ENCODE measurements at places on chromosomes 5 and 9.

DNA sequence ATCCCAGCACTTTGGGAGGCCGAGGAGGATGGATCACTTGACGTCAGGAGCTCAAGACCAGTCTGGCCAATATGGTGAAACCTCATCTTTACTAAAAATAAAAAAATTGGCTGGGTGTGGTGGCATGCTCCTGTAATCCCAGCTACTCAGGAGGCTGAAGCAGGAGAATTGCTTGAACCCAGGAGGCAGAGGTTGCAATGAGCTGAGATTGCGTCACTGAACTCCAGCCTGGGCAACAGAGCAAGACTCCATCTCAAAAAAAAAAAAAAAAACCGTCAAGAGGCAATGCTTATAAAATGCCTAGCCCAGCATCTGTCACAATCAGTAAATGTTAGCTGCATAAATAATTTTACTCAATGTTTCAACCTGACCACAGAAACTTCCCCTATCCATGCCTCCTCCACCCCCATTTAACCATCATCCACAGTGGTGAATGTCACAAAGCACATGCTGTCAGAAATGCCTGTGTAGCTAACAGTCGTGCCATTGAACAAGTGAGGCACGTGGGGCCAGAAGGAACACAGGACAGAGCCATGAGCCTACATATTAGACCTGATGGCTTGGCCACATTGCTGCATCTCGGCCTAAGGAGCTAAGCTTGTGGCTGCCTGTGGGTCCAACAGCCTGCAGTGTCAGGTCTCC, 16.8 kb upstream of the TCOF1 start:
- no peak for DNase-seq

GRCh38 chr9:27377147-27377807, 80.3 kb upstream of the EQTN start:
- DNase-seq: no peak

- no peak for DNase-seq
Observed at GRCh38 chr9:94139672-94140417, 55.6 kb downstream of the PTPDC1 start.

GRCh38 chr5:123814801-123815470, 303.0 kb downstream of the CSNK1G3 start:
- DNase-seq: no peak

DNA sequence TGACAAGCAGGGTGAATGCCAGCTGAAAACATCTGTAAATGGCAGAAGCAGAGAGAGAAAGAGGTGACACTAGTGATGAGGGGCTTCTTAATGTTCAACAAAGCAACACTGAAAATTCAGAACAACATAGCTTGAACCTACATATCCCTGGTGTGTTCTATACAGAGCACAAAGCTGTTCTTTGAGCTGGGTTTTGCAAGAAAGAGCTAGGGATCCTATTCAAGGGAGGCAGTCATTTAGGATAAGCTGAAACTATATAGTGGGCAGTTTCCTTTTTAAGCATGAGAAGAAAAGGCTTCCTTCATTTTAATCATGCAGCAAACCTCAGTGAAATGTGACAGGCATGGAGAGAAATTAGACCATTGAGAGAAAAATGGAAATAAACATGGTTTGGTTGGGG, 45.6 kb upstream of the RAI14 start:
- no peak for DNase-seq

GRCh38 chr5:152246401-152246800, 158.7 kb downstream of the NMUR2 start:
- DNase-seq: no peak

GRCh38 chr9:1959371-1959770, 55.8 kb upstream of the SMARCA2 start:
- DNase-seq: no peak

DNA sequence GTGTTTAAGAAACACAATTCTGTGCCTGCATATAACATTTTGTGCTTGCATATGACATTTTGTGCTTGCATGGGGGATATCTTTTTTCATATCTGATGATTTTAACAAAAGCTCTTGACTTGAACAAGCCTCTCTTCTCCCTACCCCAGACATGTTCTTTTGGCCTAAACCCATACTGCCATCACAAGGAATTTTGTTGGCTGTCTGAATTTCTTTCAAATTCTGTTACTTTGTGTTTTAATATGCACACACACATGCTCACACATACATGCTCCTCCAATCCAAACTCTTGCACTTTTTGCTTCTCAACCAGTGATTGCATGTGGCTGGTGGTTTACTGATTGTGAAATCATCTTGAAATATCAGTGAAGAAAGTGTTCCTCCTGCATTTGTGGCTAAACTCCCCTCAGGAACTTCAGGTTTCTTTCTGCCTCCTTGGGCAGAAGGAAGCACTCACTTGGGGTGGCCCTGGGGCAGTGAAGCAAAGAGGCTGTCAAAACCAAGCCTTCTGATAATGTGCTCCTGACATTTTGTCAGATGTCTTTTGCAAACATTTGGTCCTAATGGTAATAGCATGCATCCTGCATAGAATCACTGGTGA, 377.2 kb upstream of the KLF4 start:
- no peak for DNase-seq

DNA sequence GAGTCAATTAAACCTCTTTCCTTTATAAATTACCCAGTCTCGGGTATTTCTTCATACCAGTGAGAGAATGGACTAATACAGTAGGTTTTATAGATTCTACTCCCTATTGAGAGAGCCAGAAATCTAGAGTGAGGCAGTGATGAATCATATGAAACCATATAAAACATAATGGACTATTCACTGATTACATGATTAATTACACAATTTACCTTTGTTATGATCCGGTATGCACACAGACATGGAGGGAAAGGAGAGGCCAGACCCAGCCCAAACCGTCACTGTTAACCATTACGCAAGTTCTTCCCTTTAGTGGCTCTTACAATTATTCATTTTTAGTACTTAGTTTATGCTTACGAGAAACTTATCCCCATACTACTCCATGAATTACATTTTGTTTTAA, 205.0 kb downstream of the DNAH5 start:
- DNase-seq: no peak

- DNase-seq: no peak
Observed at GRCh38 chr5:135040034-135040332, 6.0 kb upstream of the PITX1 start.

GRCh38 chr9:114592356-114592755, 4.8 kb downstream of the ATP6V1G1 start:
- no peak for DNase-seq

GRCh38 chr5:77086689-77087483, at the start of gene ZBED3:
Gene ZBED3 (minus strand): TSS chr5:77087285. CDS start chr5:77077878, 9,407 bp downstream.
- DNase-seq: peak; percentile 46

DNA sequence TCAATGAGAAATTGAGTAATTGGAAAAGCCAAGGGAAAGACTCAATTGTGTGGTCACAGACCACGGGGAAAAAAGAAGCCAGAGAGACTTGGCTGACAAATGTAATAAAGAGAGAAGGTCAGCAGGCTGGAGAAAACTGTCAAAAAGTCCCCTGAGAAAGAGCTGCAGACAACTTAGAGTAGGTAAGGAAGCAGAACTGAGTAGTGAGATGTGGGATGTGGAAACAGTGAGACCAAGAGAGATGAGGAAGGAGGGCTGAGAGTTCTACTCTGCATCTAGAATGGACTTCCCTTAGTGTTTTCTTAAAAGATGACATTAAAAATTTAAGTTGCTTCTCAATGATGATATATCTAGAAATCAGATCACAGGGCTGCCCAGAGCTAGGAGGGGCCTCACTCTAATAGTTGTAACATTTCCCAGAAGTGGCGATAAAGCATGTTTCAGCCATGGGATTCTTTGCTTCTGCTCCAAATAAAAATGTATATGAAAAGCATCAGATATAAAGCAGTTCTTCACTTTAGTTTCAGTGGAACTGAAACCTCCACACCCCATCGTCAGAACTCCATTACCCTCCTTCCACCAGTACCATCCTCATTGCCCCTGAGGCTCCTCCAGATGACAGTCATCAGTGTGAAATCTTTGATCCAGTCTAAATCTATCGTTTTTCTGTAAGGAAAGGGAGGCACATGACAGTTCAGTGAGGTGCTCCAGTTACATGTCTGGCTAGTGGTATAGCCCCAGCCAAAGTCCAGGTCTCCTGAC, 80.6 kb downstream of the SPEF2 start:
- no peak for DNase-seq

DNA sequence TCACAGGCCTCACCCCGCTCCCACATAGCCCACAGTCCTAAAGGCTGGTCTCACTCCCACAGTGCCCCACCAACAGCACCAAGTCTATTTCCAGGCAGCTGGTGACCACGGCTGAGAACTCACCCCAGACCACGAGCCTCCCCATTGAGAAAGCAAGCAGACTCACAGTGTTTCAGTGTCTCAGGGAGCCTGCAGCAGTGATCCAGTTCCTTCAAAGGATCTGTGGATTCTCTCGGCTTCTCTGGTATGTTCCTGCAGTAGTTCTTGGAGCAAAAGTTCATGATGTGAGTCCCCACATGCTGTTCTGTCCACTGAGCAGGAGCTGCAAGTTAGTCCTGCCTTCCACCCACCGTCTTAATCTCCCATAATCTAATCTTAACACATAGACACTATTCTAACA, 185.3 kb upstream of the CDH6 start:
- no peak for DNase-seq

DNA sequence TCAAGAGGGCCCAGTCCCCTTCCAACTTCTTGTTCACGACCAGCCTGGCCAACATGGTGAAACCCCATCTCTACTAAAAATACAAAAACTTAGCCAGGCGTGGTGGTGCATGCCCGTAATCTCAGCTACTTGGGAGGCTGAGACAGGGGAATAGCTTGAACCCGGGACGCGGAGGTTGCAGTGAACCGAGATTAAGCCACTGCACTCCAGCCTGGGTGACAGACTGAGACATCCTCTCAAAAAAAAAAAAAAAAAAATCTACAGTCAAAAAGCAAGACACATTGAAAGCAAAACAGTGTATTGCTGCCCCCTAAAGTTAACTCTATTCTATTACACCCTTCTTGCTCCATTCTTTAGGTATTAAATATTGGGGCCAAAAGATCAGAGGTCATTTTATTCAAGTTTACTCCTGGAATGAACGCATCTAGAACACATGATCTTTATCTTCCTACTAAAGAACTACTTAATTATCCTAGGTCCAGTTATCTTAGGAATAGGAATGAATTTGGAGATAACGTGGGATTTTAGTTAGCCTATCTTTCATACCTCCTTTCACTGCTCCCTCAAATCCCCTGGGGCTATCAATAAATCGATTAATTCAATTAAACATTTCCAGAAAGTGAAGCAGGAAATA, 2.4 kb downstream of the ATG12 start:
- DNase-seq: no peak
